Activated CD4-positive, alpha-beta T cell treated with anti-CD3 and anti-CD28 coated beads for 36 hours (primary cell): ENCODE measurements at places on chromosomes 7 and 10. TPM values are rescaled to one million over a fixed set of nuclear protein-coding genes. Genes with fewer than 3 reads are reported as not detected.

The DLG5 gene
- 2.1 TPM for total RNA-seq

- DNase-seq = no peak
These were observed 143.4 kb downstream of the CCDC71L start for GRCh38 chr7:106517508-106517907.

The CALHM1 gene
- not detected for total RNA-seq

The CPA5 gene
- total RNA-seq = 0.39 TPM

The MCM10 gene
- total RNA-seq = 86.2 TPM

- DNase-seq = no peak
These were observed 61.3 kb downstream of the EGFR start for GRCh38 chr7:55080000-55080623.

The HOXA4 gene
- not detected for total RNA-seq
